ENCODE measurements at places on chromosomes 6 and 20.
A peak's percentile ranks its signal among the peaks of the same experiment; 100 is the strongest.

GRCh38 chr6:32194825-32195651 is 2.6 kb upstream of the GPSM3 start:
- DNase-seq = peak; percentile 68

DNA sequence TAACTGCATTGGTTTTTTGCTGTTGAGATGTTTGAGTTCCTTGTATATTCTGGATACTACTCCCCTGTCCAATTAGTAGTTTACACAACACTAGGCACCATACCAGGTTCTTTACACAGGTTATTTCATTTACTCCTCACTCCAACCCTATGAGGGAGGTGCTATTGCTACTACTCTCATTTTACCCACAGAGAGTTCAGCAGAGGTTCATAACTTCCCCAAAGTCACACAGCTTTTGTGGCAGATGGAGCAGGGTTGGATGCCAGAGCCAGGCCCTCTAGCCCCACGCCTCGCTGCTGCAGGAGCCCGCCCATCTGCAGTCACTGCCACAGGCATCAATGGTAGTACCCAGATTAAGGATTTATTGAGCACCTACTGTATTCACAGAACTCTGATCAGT is 61.7 kb upstream of the MAP3K4 start:
- no peak for DNase-seq

GRCh38 chr6:144134176-144134575 is 16.1 kb upstream of the STX11 start:
- no peak for DNase-seq

DNA sequence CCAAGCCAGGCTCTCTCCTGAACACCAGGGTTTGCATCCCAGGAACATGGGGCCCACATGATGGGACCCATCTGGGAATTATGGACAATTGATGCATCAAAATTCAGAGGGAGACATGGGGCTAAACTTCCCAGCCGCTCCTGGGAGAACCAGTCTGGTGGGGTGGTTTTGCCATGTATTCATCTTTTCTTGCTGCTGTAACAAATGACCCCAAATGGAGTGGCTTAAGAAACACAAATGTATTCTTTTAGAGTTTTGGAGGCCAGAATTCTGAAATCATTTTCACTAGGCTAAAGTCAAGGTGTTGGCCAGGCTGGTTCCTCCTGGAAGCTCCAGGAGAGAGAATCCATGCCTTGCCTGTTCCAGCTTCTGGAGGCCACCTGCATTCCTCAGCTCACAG is 6.5 kb downstream of the SLC13A3 start:
- no peak for DNase-seq

DNA sequence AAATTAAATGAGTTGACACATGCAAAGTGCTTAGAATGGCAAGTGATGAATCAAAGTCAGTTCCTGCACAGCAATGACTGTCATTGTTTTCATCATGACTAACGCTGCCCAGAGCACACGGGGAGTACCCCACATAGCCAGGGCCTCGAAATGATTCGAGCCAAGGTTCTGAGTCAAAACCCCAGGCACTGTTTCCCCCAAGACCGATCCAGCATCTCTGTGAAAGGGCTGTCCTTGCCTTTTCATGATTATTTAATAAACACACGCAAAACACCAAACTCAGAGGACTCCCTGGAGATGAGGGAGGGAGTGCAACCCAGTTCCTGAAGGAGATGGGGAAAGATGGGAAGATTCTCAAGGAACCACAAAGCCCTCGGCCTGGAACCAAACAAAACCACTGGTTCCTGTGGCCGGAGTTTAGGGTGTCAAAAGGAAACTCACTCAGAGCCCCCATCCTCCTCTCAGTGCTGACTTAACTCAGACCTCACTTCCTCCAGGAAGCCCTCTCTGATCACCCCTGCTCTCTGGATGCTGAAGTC is 3.8 kb downstream of the PREX1 start:
- peak; percentile 83 for DNase-seq

- no peak for DNase-seq
Observed at GRCh38 chr6:145457556-145457955, 277.8 kb downstream of the EPM2A start.

- no peak for DNase-seq
Observed at GRCh38 chr20:35767683-35768481, 3.9 kb upstream of the PHF20 start.

All from HFFc6 (cell line).